Esophagus muscularis mucosa (tissue), 4 donors: ENCODE measurements at places on chromosomes 1 and 21. TPM values are rescaled to one million over a fixed set of nuclear protein-coding genes. Genes with fewer than 3 reads are reported as not detected.

Gene MEX3A
- total RNA-seq: 0.65 TPM

Gene FOXO6
- 0.33 TPM for total RNA-seq

- DNase-seq: no peak
These were observed 261.9 kb downstream of the VAV3 start for GRCh38 chr1:107702946-107703571.

Gene SLAMF7
- total RNA-seq: 1.3 TPM

Gene PERM1
- 0.11 TPM for total RNA-seq

- no peak for DNase-seq
These were observed 8.0 kb downstream of the CORT start for GRCh38 chr1:10457875-10458274.

Gene GALE
- total RNA-seq: 7.1 TPM

- no peak for DNase-seq
These were observed 3.5 kb upstream of the MYCL start for GRCh38 chr1:39905172-39905571.

Gene DMRTA2
- total RNA-seq: not detected

DNA sequence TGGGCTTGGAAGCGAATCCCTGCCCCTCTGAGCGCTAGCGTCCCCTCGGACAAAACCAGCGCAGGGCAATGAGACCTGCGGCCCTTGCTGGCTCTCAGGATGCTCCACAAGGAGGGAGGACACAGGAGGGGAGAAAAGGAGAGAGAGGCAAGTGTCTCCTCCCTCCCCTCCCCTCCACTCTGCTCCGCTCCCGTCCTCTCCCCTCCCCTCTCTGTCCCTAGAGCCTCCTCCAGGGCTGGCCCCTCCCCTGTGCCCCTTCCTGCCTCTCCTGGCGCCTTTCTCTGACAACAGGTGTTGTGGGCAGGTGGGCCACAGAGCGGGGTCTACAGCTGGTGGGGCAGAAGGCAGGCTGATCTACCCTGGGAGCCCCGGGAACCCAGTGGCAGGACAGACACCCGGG lies 35.2 kb downstream of the TP73 start:
- no peak for DNase-seq

DNA sequence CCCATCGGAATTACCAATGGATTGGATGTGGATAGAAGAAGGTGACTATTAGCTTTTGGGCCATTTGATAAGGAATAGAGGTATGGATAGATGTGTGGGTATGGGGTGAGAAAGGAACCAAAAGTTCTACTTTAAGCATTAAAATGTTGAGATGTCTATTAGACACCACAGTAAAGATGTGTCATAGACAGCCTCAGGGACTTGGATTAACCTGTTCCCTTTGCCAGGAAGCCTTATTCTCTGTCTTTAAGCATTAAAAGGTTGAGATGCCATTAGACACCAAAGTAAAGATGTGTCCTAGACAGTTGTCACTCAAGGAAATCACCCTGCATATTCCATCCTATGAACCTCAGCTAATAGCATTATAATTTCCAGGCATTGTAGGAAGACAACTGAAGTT lies 11.0 kb upstream of the DENND1B start:
- no peak for DNase-seq

DNA sequence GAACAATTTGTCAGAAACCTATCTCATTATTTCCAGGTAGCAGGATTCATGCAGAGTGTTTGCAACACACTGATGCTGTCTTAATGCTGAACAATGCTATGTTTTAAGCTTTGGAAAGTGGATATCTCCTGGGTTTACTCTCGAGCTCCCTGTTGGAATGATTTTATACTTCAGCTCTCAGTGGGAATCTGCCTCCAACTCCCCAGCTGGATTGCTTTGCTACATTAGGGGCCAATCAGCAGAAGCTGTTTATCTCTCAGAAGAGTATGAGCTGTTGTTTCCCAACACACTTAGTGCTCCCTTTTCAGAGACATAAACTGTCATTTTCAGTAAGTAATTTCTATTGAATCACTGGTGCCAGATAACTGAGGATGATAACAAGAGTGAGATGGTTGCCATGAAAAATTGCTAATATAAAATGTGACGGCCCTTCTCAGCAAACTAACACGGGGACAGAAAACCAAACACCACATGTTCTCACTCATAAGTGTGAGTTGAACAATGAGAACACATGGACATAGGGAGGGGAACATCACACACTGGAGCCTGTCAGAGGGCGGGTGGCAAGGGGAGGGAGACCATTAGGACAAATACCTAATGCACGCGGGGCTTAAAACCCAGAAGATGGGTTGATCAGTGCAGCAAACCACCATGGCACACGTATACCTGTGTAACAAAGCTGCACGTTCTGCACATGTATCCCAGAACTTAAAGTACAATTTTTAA lies 265.9 kb upstream of the RUNX1 start:
- peak; percentile 75 for DNase-seq

- peak; percentile 96 for DNase-seq
These were observed at the start of gene HES4 for GRCh38 chr1:999725-1000356. Gene HES4, minus strand, starts transcription at chr1:1000097. Its CDS starts 124 bp downstream, at chr1:999973.

DNA sequence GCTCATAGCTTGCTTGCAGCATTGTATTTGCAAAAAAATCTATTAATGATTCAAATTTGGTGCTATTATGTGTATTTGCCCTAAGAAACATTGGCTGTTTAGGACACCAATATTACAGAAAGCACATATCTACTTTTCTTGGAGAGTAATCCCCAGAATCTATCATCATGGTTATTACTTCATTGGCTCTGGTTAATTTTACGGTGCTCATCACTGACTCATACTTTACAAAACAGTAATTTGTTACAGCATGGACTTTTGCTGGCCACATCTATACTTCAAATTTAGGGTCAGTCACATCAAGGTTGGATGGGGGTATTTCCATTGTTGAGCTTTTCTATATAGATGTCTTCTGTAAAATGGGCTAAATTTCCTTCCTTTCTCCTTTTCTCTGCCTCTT lies 45.7 kb downstream of the SH3GLB1 start:
- no peak for DNase-seq

DNA sequence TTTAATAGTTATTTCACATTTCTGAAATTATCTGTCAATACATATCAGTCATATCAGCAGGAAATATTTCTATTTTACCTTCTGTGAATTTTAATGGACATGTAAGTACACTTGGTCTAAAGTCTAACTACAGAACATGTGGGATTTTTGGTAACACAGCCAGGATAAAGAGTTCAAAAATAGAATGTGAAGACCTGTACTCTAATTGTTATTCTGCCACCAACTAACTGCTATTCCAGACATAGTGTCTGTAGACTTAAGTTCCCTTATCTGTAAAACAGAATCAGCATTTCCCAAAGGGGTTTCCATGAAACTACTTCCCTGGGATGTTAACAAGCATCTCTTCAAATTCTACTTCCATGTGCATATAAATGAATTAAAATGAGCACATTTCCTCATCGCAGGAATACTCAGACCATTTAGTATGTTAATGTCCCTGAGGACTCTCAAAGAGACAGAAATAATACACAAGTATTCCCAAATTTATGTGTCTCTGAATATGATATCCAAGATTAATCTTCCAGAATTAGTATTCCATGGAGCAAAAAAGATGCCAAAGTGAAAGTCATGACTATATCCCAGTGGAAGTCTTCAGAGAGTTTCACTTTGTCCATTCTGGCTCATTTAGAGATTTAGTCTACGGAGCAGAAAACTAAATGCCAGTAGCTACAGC lies 325.6 kb downstream of the NEGR1 start:
- no peak for DNase-seq

DNA sequence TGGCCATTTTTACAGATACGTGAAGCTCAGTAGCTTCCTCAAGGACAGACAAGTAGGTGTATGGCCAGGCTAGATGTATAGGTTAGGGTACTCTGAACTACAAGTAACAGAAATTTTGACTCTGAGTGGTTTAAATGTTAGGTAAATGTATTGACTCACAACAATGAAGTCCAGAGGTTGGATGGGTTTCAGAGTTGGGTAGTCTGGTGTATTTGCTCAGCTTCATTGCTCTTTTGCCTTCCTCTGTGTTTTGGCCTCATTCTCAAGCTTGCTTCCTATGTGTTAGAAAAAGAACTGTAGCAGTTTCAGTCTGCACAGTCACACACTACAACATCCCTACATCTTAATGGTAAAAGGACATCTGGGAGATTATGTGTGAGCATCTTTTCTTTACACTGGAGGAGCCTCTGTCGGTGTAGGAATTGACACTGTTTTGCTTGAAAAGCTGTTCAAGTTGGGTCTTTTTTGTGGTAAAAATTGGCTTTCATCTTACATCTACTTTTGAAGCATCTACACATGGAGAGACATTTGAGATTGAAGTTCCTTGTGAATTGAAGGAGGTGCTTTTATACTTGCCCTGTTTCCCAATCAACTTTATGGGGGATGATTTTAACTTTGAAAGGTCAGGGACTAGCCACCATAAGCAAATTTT lies 64.4 kb downstream of the MAST2 start:
- no peak for DNase-seq

DNA sequence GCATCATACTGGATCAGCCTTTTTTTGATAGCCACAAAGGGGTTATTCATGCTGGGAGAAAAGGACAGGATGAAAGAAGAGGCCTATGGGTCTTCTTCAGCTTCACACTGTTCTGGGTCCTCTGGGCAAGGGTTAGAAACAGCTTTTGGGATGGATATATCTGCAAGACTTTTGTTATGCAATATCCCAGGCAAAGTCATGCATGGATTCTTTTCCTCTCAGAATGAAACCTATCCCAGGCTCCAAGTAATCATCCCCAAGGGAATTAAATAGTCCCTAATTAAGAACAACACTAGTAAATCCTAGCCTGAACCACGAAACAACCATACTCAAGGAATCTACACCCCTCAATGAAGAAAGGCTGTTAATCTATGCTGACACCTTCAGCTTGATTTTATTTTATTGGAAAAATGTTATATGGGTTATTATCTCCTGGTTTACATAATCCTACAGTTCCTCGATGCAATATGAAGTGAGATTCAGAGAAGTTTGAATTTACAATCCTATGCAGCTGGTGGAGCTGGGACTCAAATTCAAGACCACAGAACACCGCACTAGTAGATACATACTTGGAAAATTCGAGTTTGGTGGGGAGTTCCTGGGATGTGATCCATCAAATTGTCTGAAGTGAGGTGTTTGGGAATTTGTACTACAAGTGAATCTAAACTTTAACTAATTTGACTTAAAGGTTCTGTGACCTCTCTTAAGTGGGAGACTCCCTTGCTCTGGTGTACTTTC lies 338.6 kb downstream of the TBX15 start:
- DNase-seq: no peak

DNA sequence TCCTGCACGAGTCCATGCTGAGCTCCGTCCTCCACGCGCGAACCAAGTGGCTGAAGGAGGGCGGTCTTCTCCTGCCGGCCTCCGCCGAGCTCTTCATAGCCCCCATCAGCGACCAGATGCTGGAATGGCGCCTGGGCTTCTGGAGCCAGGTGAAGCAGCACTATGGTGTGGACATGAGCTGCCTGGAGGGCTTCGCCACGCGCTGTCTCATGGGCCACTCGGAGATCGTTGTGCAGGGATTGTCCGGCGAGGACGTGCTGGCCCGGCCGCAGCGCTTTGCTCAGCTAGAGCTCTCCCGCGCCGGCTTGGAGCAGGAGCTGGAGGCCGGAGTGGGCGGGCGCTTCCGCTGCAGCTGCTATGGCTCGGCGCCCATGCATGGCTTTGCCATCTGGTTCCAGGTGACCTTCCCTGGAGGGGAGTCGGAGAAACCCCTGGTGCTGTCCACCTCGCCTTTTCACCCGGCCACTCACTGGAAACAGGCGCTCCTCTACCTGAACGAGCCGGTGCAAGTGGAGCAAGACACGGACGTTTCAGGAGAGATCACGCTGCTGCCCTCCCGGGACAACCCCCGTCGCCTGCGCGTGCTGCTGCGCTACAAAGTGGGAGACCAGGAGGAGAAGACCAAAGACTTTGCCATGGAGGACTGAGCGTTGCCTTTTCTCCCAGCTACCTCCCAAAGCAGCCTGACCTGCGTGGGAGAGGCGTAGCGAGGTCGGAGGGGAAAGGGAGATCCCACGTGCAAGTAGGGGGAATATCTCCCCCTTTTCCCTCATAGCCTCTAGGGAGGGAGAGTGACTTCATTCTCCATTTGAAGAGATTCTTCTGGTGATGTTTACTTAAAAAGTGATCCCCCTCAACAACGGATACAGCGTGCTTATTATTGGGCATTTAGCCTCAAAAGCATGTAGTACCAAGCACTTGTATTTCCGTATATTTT lies 991 bp downstream of the PRMT6 start:
- DNase-seq: no peak

GRCh38 chr1:156148216-156148615 lies 5.2 kb upstream of the SEMA4A start:
- DNase-seq: no peak
